ENCODE measurements at places on chromosomes 7 and 10. TPM values are rescaled to one million over a fixed set of nuclear protein-coding genes. Genes with fewer than 3 reads are reported as not detected.
A peak's percentile ranks its signal among the peaks of the same experiment; 100 is the strongest.

GRCh38 chr7:69893906-69894305 lies 295.6 kb downstream of the AUTS2 start:
- DNase-seq = no peak

DNA sequence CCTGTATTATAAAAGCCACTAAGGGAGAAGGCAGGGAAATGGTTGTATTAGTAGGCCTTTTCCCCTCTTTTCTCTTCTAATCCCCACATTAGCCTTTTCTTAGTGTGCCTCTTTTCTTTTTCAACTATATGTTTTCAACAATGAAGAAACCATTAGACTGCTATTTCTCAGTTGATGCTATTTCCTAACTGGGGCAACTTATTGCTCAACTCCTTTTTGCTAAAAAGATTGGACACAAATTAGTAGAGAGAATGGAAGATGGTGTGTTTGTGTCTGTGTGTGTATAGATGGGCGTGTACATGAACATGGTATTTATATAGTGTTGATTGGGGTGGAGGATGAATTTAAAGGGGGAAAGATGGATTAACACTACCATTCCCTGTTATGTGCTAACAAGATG lies 28.4 kb downstream of the TBC1D12 start:
- no peak for DNase-seq

DNA sequence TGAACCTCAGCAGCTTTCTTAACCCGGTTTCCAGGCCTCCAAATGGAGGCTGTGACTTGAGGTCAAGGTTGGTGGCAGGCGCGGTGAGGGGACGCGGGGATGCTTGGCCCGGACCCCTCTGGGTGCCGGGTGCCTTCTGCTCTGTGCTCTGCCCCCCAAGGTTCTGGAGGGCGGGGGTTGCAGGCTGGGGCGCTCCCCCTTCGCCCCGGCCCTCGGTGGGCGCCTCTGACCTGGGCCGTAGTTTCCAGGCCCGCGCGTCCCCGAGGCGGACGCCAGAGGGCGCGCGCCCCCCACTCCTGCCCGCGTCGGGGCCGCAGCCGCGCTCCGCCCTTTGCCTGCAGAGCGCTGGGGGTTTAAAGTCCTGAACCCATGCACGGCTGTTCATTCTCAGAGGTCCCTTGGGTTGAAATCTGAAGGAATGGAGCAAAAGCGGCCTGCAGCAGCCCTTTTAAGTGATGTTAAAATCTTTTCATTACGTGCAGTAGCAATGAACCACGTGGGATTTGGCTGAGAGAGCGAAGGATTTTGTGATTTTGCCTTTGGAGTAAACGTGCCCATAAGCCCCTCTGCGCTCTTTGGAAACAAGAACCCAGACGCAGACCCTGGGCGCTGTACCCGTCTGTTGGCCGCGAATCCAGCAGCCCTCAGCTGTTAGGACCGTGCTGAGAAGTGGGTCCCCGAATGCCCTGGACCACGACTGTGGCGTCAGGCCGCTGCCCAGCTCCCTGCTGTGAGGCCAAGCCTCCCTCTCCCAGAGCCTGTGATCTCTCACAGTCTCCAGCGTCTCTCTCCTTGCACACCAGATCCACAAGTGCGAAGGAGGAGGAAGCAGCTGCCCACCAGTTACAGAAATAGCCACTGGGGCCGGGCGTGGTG lies 135.0 kb downstream of the ACTR3B start:
- DNase-seq = peak; percentile 84

GRCh38 chr7:19623676-19624075 lies 85.2 kb downstream of the POLR1F start:
- DNase-seq = no peak

DNA sequence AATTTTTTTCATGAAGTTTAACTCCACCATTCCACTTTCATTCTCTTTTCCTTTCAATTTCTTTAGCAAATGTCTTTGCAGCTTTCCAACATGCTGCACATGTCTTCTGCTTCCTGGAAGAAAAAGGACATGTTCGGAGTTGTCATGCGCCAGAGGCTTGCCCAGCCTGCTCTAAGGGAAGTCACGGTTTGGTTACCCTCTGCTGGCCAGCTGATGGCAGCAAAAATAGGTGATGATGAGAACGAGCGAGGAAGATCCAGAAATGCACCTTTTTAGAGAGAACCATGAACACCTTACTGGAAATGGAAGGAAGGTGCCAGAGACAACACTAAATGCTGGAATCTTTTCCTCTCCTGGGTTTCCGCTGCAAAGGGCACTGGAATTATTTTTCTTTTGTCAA lies 4.9 kb upstream of the ZSCAN21 start:
- no peak for DNase-seq

DNA sequence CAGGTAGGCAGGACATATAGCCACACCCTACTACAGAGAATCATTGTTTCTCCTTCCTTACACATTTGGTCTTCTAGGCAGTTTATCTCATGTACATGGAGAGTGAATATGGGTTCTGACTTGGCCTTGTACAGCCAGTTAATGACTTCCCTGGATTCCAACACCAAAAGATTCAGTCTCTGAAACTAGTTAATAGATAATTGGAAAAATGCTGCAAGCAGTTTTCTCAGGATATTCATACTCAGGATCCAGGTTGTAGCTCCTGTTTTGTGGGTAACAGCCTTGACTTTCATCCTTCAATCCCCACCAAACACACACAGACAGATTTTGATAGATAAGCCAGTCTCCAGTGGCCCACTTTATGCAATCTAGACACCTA lies 690.2 kb downstream of the NRG3 start:
- no peak for DNase-seq

DNA sequence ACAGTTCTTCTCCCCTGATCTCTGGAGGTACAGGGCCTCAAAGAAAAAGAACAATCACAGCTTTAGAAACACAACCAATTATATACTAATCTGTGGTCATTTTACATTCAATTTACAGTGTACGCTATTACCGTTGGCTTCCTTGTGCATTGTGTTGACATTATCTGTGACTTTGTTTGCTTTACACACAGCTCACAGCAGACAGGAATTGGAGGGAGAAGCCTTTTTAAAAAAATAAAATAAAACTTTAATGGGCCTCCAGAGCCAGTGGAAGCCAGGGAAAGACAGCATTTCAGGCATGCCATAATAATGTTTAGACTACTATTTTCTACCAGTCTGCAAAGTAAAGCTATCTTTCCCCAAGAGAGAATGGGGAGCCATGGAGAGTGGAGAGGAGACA lies 179.0 kb upstream of the ADO start:
- no peak for DNase-seq

GRCh38 chr10:5525561-5526341 lies 990 bp downstream of the CALML3 start:
- peak; percentile 40 for DNase-seq

GRCh38 chr10:44249490-44249889 lies 135.4 kb downstream of the CXCL12 start:
- peak; percentile 57 for DNase-seq

The PTTG1IP2 gene
- total RNA-seq = not detected

The ABI1 gene
- total RNA-seq = 41.0 TPM

The LDB1 gene
- 82.6 TPM for total RNA-seq

The CUX1 gene
- total RNA-seq = 108 TPM
